ENCODE measurements at places on chromosomes 4 and X.
A peak's percentile ranks its signal among the peaks of the same experiment; 100 is the strongest.

DNA sequence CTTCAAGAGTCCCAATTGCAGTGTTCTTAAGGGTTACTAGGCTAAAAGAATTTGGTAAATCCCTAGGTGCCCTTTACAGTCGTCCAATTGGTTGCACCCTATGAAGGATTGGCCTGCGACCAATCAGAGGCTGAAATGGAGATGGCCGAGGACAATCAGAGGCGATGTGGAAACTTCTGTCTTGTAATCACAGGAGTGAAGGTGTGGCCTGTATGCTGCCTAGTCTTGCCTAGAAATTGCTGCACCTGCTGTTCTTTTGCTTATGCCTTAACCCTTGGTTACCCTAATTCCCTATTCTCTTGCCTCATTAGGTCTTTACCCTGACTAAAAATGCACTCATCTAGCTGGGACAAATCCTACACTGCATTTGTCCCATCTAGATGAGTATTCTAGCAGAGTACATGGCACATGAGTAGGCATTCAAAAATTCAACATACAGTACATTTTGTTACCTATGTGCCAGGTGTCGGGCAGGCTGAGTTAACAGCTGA lies 1.0 kb upstream of the DCK start:
- no peak for DNase-seq

DNA sequence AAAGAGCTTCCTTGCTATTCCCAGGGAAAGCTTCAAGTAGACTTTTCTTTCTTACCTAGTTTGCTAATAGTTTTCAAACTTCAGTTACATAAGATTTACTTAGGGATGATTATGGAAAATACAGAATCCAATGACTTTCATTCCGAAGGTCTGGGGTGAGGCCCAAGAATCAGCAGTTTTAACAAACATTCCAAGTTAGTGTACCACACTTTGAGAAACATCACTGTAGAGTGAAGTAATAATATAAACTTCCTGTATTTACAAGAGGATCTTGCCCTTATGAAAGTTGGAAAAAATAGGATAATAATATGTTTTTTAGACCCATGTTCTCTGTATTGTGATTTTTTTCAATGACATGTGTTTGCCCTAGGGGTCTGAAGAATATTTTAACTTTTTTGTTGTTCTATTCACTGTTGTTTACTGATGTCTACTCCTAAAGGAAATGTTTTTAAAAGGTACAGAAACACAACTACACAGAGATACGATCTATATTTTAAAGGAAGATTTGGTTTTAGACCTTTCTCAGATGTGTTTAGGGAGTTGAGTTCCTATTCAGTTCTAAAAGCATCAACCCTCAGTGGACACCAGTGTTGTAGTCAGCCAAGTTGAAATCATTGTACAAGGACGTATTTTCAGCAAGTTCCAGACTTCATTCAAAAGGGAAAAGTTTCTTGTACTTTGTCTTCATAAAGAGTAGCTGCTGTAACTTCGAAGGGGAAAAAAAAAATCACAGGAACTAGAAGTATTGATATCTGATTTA lies 295.8 kb upstream of the SLC7A11 start:
- no peak for DNase-seq

DNA sequence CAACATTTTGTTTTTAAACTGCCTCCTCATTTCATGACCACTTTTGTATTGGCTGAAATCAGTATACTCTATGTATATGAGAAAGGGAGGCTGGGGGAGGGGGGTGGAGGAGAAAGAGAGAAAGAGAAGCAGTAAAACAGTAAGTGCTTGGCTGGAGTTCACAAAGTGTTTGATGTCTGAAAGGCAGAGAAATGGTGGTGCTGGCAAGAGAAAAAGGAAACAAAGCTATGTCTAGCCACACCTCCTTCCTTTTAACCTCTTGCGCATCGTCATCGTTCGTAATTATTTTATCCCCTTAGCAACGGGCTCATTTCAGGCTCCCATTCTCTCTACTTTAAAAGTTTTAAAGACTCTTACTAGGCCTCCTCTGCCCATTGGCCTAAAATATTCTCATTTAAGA lies 25.6 kb downstream of the RPA4 start:
- no peak for DNase-seq

GRCh38 chr4:151792995-151793394 lies 32.2 kb upstream of the GATB start:
- no peak for DNase-seq

DNA sequence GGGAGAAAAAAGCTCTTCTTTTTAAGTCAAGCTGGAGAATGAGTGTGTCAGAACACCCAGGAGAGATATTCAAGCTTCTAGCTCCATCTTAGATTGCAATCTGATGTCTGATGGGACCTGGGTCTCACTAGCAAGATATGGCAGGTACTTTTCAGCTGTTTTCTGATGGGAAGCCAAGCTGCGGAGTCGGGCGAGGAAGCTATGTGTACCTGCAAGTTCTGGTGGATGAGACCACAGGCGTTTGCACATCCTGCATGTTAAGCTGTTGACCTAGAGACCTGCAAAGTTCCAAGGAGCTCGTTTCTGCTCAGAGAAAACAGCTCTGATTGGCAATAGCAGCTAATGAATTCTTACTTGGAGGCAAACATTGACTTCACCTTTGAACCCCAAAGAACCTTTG lies 167.3 kb upstream of the GATB start:
- no peak for DNase-seq

DNA sequence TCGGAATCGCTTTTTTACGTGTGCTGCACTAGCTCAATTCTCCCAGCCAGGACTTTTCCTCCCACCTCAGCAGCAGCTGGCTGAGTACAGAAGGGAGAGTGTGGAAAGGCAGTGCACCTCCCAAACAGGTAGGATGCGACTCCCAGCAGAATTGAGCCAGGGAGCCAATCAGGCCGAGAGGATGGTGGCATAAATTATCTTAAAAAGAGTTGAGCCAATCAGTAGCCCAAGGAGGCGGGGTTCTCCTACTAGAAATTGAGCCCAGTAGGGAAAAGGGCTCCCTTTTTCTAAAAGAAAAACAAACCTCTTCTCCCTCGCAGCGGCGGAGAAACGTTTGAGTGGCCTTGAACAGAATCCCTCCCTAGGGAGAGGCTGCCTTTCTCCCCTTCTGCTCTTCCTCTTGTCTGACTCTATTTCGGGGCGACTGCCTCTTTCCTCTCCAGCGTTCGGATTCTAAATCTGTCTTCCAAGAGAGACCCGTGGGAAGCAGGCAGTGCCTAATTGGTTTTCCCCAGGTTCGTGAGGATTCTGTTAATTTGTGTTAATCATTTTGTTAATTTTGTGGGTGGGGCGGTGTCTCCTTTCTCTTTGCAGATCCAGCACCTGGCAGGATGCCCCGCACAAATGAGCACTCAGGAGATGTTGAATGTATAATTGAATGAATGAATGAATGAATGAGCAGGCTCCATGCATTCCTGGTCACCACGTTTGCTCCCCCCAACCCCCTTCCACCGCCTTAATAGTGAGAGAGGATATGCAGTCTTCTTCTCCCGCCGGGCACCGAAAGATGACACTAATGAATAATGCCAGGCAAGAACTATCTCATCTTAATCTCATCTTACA lies at the start of gene GABRG1:
GABRG1 (minus strand) TSS at position 142 of the 843 bp plus-strand sequence; CDS start at position 1, 141 bp downstream.
- DNase-seq, result no peak

DNA sequence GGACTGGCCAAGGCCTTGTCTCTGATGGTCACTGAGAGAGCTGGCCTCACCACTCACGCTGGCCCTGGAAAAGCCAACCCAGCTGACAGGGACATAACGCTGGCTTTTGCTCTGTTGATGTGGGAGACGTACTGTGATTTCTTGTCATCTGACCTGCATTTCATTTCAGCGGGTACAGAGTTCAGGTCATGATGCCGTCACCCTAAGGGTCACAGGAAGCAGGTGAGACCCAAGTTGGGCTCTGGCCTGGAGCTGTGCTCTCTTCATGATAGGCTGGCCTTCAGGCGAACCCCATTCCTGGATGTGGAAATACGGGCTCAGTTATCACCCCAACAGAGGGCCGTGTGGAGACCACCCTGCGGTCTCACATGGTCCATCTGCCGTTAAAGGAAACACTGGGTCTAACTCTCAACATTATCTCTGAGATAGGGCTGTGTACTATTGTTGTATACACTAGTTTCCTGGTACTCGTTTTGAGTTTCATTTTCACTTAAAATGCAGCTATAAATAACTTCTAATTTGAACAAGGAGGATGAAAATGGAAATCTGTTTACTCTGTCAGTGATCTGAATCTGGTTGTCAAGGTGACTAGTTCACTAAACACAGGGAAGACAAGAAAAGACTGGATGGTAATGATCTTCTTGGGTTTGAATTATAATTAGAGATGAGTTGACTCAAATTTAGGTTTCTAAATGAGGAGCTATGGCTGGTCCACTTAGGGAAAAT lies 89.1 kb downstream of the TBC1D9 start:
- DNase-seq, result no peak

GRCh38 chr4:16764622-16765021 lies 133.8 kb downstream of the LDB2 start:
- DNase-seq, result no peak

DNA sequence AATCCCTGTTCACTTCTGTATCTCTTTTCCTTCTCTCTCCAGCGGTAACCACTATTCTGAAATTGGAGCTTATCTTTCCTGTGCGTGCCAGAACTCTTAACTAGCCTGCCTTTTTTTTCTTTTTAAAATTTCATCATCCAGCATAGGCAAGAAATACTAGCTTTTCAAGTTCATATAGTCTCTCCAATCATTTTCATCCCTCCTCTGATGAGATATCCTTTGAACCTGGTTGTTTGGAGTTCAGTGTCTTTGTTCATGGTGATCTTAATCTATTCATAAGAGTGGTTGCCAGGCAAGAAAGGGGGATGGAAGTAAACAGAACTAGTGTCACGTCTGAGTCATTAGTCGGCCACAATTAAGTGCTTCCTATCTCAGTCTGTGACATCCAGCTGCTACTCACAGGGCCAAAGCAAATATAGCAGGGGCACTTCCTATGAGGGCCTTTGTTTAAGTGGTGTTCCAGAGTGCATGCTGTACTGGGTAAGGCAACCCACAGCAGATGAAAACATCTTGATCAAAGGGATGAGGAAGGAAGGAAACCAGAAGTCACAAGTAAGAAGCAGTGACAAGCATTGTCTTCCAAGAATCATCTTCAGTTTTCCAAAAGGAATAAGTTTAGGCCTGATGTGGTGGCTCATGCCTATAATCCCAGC lies 56.4 kb upstream of the XIAP start:
- DNase-seq, result peak; percentile 5

DNA sequence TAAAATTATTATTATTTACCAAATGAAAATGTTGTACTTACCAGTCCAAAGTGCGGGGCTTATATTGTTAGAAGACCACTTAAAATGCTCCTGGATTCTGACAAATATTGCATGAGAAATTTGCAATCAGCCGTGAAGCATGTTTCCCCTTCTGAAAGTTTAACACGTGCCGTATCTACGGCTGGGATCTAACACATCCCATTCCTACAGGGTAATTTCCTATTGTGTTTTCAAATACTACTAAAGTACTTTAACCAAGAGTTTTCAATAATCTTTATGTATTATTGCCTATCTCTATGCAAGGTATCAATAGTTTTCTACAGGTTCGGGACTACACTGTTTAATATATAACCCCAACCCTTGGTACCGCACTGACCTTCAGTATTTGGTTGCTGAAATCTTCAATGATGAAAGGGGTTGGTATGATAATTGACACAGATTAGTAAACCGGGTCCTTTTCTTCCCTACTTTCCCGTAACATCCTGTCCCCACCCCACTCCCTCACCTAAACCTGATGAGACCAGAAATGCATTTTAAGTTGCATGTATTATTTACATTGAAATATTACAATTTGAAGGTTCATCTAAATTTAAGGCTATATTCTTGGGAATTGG lies 795 bp upstream of the BRWD3 start:
- no peak for DNase-seq

DNA sequence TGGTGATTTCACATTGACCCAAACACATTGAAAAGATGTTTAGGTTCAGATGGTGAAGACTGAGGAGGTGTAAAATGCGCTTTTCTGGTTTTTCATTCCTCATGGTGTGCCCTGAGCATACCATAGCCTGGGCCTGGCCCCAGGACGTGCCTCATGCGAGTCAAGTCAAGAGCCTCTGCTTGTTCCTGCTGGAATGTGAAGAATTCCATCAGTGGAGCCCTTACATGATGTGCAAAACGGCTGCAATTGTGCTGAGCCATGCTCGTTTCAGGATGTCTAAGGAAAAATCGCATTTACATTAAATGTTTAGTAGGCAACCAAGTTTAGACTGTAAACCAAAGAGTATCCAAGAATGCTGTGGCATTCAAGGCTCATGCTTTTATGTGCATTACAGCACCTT lies 34.9 kb downstream of the GYG2 start:
- no peak for DNase-seq

DNA sequence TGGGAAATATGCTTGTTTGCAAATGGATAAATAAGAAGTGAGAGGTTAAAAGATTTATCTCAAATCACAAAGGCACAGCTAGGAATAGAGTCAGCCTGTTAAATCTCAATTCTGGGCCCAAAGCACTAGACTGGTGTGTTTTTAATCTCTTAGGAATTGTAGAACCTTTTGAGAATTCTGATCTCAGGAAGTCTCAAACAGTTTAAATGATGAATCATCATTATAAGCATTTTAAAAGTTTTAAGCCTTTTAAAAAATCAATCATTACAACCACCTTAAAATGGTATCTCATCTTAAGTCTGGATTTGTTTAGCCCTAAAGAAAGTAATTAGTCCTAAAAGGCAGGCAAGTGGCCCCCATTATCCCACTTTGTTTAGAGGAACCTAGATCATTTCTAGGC lies 17.8 kb downstream of the DGKK start:
- DNase-seq, result no peak

DNA sequence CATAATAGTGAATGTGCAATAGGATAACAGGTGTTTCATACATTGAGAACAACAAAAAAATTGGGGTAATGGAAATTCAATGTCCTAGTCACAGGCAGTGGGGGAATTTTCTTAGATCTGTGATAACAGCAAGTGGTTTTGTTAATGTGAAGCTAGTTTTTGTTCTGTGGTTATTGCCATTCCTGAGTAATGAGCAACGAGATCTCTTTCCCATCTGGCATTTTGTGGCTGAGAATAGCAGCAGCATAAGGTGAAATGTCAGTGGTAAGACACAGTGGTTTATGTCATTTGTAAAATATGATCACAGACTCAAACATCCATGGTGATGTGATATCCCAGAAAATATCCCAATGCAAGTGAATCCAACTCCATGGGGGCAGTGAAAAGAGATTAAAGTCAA lies 497.5 kb downstream of the KCNIP4 start:
- no peak for DNase-seq

- no peak for DNase-seq
Observed at GRCh38 chrX:23902419-23902818, 5.3 kb downstream of the APOO start.

DNA sequence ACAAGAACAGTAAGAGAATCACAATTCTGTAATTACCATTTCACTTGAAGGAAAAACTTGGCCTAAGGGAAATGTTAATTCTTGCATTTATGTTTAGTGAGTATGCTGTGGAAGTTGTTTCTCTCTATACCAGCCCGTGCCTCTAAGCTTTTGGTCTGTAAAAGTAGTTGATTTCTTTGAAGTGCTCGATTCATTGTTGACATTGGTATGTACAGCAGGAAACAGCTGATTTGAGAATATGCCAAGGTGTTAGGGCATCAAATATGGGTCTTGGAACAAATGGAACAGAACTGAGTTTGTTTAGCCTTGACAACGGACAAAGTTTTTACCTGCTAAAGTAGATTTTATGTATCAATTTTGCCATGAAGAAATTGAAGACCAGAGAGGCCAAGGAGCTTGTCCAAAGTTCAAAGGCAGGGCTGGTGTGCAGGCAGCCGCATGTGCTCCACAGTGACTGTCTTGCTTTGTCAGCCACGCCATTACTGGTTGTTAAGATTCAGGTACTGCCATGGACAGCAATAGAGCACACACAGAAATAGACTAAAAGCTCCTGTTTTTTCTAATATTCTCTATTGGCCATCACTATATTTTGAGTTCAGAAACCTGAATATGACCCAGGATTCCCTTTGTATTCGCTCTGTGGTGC lies 75.5 kb upstream of the TLR3 start:
- DNase-seq, result no peak

GRCh38 chrX:54044877-54045338 lies 635 bp upstream of the PHF8 start:
- DNase-seq, result no peak

Data from stimulated activated CD4-positive, alpha-beta T cell treated with anti-CD3 and anti-CD28 coated beads, Interleukin-12 subunit alpha, Interleukin-12 subunit beta, amount 100 ng/mL, for 48 hours (primary cell).